Stimulated activated CD8-positive, alpha-beta memory T cell treated with anti-CD3 and anti-CD28 coated beads, Interleukin-7, amount 100 ng/mL, for 24 hours (primary cell): ENCODE measurements at places on chromosomes 3 and 15.
A peak's percentile ranks its signal among the peaks of the same experiment; 100 is the strongest.

- no peak for DNase-seq
Observed at GRCh38 chr3:114242947-114243346, 5.6 kb upstream of the ZNF80 start.

- no peak for DNase-seq
Observed at GRCh38 chr3:118587847-118588246, 446.8 kb downstream of the IGSF11 start.

DNA sequence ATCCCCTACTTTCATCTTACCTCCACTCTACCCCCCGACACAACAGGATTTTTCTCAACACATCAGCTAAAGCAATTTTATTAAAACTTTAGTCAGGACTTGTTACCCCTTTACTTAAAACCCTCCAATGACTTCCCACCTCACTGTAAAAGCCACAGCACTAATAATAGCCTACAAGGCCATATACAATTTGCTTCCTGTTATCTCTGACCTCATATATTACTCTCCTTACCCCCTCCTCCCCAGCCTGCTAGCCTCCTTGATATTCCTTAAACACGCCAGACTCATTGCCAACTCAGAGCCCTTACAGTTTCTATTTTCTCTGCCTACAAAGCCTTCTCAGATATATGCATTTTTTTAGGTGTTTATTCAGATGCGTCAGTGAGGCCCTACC, 54.4 kb downstream of the DCUN1D1 start:
- no peak for DNase-seq

DNA sequence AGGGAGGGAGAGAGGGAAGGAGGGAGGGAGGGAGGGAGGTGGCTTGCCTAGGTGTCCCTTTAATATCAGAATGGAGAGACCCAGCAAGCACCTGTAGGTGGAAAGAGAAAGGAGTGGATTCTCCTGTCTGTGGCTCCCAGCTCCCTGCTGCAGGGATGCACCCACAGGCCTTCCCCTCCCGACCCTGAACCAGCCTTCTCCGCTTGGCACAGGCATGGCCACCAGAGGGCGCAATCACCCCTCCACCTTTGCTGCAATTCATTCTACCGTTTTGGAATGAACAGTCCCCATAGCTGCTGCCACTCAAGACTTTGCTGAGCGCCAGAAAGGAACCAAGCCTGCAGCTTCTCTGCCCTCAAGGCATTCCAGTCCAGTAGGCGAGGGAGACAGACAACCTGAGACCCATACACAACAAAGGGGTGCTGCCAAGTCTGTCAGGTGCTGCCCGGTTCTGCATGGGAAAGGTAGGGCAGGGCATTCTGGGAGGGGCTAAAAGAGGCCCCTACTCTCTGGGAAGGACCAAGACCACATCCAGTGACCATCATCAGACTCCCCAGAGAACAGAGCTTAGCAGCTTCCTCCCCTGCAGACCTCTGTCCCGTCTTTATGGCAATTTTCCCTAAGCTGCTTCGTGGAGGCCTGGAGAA, 4.9 kb downstream of the TLR9 start:
- peak; percentile 90 for DNase-seq

- no peak for DNase-seq
Observed at GRCh38 chr3:66133050-66133757, 87.6 kb upstream of the SLC25A26 start.

DNA sequence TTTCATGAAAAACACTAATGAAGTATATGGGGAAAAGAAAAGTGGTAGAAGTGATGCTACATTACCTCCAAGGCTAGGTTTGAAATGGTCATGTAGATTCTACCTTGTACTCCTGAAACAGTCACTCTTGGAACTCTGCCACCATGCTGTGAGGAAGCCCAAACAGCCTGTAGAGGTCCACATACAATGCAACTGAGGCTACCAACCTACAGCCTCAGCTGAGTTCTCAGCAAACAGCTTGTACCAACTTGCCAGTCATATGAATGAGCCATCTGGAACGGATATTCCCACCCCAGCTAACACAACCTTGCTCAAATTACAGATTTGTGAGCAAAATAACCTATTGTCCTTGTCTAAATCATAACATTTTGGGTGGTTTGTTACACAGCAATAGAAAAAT, 193.5 kb downstream of the ULK4 start:
- DNase-seq: no peak

- no peak for DNase-seq
Observed at GRCh38 chr15:98649472-98650416, 1.4 kb downstream of the IGF1R start.

GRCh38 chr3:158830391-158830790, 28.5 kb downstream of the MFSD1 start:
- no peak for DNase-seq

DNA sequence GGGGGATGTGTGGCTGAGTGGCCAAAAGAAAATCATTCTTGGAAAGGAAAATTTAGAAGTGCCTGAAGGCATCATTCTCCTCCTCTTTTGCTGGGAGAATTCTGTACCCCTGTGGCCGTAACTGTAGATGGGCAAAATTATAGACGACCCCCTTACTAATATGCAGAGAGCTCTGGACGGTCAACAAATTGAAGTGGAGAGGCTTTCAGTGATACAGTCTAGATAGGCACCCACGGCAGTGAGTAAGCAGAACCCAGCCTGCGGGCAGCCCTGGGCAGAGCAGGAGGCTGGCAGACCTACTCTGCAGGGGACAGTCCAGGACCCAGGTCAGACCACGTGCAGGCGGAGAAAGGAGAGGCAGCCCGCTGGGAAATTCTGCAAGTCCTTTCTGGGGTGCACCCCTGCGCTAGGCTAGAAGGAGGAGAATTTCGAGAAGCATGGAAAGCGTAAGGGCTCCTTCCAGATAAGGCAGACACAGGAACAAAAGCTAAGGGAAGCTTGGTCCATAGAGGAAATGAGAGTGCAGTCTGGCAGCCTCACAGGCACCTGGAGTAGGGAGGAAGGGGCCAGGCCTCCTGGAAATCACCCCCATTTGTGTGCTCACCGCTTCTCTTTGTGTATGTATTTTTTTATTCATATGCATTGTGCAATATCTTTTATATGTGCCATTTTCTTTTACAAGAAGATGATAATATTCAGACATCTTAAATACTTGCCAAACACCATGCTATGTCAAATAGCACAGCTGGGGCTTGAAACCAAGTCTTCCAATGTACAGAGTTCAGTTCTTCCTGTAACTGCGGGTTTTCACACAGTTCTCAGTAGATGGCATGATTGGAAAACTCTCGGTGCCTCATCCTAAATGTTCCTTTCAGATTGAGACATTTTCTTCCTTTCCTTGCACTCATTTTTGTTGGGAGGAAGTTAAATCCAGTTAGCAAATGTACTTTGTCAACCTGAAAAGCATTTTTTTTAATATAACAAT, 40.2 kb downstream of the LRRK1 start:
- DNase-seq: no peak

GRCh38 chr3:194269610-194270145, 81.5 kb downstream of the CPN2 start:
- DNase-seq: no peak

DNA sequence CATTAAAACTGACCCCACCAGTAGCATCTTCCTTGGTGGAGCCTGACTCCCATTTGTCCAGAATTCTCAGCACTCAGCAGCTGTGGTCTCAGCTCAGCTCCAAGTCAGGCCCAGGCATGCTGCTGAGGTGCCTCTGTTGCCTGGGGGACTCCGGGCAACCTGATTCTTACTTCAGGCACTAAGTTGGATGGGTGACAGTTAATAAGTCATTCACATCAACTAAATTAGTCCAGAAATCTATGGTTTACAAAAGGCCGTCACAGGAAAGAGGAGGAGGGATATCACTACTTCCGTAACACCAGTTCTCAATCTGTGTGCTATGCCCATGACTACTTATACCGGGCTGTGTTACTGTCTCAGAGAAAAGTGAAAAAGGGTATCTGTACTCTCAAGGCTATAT, 310.2 kb downstream of the SATB1 start:
- no peak for DNase-seq

GRCh38 chr3:145422556-145422955, 738.4 kb downstream of the PLOD2 start:
- DNase-seq: no peak

- DNase-seq: no peak
Observed at GRCh38 chr3:125386811-125387210, 11.7 kb upstream of the ZNF148 start.

DNA sequence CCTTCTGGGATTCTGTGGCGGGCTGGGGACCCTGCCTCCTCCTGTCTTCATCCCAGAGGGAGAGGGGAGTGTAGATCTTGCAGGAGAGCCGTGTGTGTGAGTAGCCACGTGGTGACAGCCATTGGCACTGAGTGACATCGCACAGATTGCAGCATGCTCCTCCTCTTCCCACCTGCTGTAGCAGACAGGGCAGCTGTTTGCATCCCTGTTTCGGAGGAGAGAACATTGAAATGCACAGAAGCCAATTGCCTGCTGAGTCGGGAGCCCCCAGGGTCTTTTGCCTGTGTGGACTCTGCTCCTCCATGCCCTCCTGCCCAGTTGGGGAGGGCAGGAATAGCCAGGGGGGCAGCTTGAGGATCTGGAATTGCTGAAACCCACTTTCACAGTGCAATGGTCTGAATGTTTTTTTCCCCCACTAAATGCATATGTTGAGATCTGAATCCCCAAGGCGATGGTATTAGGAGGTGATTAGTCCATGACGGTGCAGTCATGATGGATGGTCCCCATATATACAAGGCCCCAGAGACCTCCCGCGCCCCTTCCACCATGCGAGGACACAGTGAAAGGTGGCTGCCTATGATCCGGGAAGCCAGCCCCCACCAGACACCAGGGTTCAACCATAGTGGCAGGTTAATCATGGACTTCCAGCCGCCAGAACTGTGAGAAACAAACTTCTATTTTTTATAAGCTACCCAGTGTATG, 66.8 kb downstream of the CHRNA7 start:
- no peak for DNase-seq

DNA sequence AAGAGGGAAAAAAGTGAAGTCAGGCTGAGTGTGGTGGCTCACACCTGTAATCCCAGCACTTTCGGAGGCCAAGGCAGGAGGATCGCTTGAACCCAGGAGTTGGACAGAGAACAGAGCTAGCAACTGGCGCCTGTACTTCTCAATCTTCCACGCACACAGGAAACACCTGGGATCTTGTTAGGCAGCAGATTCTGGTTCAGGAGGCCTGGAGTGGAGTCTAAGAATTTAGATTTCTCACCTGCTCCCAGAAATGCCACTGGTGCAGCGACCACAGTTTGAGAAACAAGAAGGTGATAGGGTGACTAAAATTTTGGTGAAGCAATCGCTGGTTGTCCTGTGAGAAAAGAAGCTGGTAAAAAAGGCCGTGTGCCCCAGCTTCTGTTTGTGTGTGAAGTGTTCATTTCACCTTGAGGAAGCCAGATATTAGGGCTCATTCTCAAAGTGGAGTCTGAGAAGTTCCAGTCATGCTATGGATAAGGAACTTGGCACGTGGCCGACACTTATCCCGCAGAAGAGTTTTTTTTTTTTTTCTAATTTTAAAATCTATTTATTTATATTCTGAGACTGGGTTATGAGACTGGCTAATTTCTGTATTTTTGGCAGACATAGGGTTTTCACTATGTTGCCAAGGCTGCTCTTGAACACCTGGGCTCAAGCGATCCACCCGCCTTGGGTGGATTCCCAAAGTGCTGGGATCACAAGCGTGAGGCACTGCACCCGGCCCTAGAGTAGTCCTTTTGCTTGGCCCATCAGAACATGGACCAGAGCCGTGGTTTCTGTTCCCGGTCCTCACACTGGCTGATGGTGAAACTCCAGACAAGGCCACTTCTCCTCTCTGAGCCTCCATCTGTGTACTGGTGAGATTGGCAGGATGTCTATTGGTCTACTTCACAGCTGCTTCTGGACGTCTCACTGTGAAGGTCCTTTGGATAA, 324.6 kb upstream of the PROK2 start:
- DNase-seq: no peak

- DNase-seq: no peak
Observed at GRCh38 chr3:161893972-161894371, 397.4 kb downstream of the OTOL1 start.

GRCh38 chr3:132416161-132416560, 1.1 kb upstream of the DNAJC13 start:
- no peak for DNase-seq

GRCh38 chr3:17742102-17742879, at the start of gene TBC1D5:
TBC1D5 (minus strand) TSS chr3:17742631; CDS start chr3:17508570, 234,061 bp downstream.
- peak; percentile 80 for DNase-seq

DNA sequence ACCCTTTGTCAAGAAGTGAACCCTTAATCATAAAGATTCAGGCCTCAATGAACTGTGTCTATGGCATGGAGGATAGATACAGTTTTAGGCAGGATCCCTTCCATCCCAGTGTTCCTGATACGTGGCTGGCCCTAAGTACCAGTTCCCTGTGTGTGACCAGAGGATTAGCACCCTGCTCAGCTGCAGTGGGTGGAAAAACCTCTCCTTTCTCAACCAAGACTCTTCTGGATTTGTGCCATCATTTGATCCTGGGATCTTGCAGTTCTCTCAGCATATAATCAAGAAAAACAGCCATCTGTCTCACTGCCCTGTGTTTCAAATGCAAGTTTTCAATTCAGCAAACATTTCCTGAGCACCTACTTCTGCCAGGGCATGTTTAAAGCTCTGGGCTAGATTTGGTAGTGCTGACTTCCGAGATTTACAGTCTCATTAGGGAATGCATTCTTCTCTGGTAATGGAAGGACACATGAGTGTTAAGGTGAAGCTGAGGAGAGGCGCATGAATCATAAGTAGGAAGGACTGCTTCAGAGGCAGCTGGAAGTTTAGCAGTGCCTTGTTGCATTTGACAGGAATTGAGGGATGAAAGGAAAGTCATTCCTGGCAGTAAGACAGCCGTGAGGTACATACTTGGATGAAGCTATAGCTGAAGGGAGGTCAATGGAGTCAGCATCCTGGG, 388.3 kb downstream of the MFSD1 start:
- no peak for DNase-seq

GRCh38 chr3:159030138-159030670, 228.3 kb downstream of the MFSD1 start:
- no peak for DNase-seq

GRCh38 chr3:165259541-165260193, 63.5 kb upstream of the SLITRK3 start:
- DNase-seq: no peak

- DNase-seq: no peak
Observed at GRCh38 chr15:57308170-57308545, 68.1 kb upstream of the CGNL1 start.

DNA sequence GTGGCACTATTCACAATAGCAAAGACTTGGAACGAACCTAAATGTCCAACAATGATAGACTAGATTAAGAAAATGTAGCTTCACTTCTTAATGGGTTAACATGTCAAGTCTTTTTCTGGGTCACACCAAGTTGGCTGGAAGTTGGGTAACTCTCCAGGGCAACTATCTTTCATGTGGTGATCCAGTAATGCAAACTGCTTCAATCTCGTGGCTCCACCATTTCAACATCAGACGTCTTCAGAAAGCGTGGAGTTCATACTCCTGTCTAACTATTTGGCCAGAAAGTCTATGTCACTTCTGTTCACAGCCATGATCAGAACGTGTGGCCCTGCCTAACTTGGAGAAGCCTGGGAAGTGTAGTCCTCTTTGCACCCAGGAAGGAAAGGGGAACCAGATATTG, 32.2 kb downstream of the DUT start:
- no peak for DNase-seq

GRCh38 chr3:40780925-40781406, 256.2 kb downstream of the ZNF621 start:
- no peak for DNase-seq

GRCh38 chr3:27606537-27606936, 115.6 kb downstream of the EOMES start:
- DNase-seq: no peak

GRCh38 chr3:30605706-30606300, 598 bp upstream of the TGFBR2 start:
- DNase-seq: no peak
